ENCODE measurements at places on chromosomes 4 and X.

GRCh38 chr4:159500861-159501260 is 398.0 kb downstream of the RAPGEF2 start:
- DNase-seq = no peak

DNA sequence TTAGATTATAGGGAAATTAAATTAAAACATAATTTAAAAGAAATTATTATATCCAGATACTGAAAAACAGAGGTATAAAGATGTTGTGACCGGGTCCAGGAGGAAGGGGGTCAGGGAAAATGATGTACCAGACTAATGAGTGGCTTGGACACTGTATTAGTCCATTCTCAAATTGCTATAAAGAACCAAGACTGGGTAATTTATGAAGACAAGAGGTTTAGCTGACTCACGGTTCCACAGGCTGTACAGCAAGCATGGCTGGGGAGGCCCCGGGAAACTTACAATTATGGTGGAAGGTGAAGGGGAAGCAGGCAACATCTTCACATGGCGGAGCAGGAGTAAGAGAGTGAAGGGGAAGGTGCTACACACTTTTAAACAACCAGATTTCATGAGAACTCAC is 3.4 kb upstream of the FAM9B start:
- no peak for DNase-seq

DNA sequence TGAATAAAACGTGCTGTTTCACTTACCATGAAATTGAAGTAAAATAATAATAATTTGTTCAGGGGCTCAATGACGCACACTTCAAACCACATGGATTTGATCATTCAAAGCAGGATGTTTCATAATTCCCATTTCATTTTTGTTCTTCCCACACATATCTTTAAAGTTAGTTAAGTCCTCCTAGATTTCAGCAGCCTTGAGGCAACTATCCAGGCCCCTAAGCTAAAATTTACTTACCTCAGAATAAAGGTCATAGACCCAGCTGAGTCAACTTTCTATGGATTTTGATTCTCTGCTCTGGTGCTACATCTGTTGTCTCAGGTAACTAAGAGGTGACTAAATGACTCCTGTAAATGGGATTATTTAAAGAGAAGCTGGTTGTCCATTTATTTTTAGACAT is 25.0 kb downstream of the GPR174 start:
- DNase-seq = no peak

DNA sequence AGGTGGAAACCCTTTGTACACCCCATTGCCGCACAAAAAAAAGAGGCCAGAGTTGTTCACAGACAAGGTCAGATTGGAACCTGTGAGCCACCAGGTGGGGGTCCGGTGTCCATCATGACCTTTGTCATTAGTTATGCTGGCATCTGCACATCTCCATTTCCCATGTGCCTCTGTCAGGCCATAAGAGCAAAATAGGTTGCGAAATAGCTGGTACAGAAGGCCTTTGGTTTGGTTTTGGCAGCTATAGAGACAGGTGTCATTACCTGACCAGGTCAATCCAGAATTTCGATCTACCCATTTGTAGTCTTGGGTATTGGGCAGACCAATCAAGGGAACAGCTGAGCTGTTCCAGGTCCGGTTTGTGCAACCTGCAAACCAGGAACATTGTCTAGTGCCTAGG is 6.6 kb downstream of the ERVMER34-1 start:
- no peak for DNase-seq

DNA sequence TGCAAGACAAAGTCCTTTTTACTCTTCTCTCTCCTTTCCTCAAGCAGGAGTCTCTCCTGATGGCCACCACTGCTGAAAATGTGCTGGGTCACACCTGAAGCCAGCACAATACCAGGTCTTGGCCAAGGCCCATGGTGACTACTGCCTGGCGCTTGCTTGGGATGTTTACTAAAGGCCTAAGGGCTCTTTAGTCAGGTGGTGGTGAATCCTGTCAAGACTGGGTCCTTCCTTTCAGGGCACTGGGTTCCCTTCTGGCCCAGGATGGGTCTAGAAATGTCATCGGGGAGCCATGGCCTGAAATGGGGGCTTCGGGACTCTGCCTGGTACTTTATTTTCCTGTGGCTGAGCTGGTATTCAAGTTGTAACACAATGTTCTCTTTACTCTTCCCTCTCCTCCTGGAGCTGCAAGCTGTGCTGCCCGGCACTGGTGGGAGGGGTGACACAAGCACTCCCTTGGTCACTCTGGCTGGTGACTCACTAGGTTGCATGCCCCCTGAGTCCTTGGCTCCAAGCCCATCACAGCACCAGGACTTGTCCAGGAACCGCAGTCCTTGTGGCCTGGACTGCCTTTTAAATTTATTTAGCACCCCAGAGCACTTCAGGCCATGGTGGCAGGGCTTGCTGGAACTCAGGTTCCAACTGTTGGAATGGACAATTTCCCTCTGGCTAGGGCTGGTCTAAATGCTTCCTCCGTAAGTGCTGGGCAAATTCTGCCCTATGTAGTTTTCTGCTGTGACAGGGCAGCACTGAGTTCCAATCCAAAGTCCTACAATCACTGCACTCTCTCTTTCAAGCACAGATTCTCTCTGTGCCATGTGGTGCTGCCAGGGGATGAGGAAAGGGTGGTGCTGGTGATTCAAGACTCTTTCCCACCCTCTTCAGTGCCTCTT is 11.3 kb downstream of the ARL13A start:
- DNase-seq = no peak

GRCh38 chrX:132270699-132271098 is 51.5 kb upstream of the RAP2C start:
- no peak for DNase-seq

DNA sequence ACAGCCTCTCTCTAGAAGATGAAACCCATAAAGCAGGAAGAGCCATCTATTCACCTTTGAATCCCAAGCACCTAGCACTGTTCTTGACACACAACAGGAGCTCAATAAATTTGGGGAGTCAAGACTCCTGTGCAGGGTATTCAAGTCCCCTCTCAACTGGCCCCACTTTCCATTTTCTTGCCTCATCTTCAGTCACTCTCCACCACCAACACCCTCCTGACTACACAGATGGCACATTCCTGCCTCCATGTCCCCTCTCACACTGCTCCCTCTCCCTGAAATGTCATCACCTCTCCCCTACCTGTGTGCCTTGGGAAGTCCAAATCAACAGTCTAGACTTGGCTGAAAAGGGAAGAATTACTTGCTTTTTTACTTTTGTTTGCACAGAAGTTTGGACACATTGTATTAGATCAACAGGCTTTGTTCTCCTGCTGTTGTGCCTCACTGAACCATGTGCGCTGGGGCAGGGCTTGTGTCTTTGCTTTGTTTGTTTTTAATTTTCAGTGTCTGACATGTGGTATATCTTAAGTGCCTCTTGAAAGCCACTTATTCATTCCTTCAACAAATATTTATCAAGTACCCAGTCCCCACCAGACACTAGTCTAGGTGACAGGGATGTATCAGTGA is 85.1 kb downstream of the APBB2 start:
- DNase-seq = no peak

DNA sequence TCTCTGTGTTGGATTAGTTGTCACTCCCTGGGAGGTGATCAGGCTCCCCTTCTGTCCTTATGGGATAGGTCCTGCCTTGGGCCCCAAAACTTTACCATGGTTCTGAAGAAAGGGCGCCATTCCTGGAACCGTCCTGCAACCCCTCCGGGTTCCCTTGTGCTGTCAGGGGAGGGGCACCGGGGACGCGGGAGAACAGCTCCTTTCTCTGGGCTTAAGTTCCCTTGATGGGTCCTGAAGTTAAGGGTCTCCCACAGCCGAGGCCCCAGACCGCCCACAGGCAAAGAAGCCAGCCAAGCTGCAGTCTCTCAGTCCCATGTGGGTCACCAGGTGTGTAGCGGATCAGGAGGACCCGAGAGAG is 44.8 kb downstream of the UGT2A3 start:
- no peak for DNase-seq
